Midbrain (tissue), 1 donor: ENCODE measurements at places on chromosomes 4 and X.

GRCh38 chr4:112302320-112303274 is 5.4 kb downstream of the ALPK1 start:
- DNase-seq: no peak

DNA sequence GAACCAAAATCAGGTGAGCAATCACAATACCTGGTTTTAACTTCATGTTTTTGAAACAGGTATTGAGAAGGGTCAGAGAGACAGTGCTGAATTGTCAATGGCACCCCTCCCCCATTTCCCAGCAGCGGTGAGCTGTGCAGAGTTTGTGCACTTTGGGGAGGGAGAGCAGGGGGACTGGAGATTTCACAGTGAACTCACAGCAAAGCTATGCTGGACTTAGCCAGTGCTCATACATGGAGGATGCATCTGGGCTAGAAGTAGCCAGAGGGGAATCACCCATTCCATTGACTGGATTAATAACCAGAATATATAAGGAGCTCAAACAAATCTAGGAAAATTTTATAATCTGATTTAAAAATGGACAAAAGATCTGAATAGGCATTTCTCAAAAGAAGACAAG is 612.6 kb downstream of the STPG2 start:
- DNase-seq: no peak

GRCh38 chr4:83866834-83867621 is 331.1 kb downstream of the GPAT3 start:
- no peak for DNase-seq

GRCh38 chr4:80239480-80240150 is 26.8 kb upstream of the FGF5 start:
- no peak for DNase-seq

DNA sequence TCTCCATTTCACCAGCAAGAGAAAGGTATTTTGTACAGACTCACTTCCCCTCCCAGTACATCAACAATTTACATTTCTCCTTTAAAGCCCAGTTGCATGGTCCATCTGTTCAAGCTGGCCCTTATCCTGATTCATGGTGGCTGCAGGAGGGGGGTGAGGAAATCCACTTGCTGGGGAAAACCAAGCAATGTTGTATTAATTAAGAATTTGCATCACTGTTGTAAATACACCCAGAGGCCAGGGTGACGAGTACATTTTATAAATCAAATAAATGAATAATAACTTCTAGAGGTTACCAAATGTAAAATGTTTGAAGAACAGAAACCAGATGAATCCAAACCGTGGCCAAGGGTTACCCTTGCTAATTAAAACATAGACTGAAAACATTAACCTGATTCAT is 395.9 kb upstream of the INTU start:
- no peak for DNase-seq

DNA sequence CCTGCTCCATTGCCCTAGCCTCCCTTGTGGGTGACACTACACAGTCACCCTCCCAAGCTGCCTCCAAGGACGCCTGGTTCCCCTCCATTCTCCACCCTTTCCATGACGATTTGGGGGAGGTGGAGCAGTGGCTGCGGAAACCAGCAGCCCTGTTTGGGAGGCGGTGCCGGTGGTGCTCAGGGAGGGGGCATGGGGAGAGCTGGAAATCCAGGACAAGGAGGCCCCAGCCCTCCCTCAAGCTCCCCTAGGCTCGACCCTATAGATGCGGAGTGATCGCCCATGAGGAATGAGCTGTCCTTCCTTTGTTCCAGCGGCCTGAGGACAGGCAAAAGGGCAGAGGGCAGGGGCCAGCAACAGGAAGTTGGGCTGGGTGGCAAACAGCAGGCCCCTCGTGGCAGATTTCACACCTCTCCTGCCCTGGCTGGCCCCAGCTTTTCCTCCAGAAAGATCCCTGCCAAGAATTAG is 3.6 kb upstream of the RENBP start:
- DNase-seq: no peak

DNA sequence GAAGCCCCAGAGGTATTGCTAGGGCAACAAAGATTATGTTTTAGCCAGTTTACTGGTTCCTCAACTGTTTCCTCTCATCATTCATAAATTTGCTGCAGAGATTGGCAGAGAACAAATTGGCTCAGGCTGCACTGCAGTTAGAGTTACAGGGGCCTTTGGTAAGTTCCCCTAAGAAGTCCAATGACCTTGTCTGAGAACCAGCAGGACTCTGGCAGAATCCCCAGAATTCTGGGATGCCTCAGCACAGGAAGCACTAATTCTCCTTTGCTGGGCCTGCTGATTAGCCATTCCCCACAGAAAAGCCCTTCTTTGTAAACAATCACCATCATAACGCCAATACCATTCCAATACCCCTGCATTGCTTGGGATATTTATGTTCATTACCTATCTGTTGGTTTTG is 151.3 kb downstream of the USP46 start:
- DNase-seq: no peak

DNA sequence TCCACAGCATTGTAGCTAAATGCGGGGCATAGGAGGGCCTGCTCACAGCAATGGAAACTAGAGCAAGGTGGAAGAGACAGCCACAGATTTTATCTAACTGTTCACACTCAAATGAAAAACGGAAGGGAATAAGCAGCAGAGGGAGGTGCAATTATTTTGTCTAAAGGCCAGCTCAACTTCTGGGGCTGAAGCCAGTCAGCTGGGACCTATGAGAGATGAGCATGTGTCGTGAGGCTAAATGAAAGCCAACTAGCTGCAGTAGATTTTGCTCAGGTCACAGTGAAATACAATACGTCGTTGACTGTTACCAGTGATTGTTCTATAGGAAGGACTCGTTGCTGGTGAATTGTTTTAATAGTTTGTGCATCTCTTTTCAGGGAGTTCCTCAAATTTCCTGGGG is 26.4 kb upstream of the FGFBP2 start:
- DNase-seq: no peak

DNA sequence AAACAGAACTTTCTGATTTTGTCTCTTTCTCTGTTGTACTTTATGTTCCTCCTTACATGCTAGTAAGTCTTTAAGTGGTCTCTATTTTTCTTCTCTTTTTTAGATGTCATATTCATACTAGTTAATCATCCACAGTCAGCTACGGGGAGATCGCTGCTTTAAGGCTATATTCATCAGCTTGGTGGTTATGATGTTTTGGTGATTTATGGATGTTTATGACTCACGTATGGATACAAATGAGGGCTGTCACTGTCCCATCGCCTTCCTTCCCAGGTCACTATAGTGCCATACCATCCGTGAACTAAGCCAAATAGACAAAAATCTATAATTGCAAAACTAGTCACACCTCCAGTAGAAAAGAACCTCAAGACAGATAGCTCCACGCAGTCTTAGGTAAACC is 296.8 kb upstream of the AADAT start:
- DNase-seq: no peak
